ENCODE measurements at places on chromosomes 1 and 21. TPM values are rescaled to one million over a fixed set of nuclear protein-coding genes. Genes with fewer than 3 reads are reported as not detected.

CELA2B gene
- polyA plus RNA-seq = 1.0 TPM

CFHR3 gene
- polyA plus RNA-seq = 1.1 TPM

EPHA10 gene
- polyA plus RNA-seq = 0.09 TPM

KCNQ4 gene
- 1.4 TPM for polyA plus RNA-seq

SPSB1 gene
- polyA plus RNA-seq = 12.3 TPM

NOTCH2NLA gene
- 51.4 TPM for polyA plus RNA-seq

RAVER2 gene
- 31.5 TPM for polyA plus RNA-seq

SMCP gene
- not detected for polyA plus RNA-seq

MFAP2 gene
- polyA plus RNA-seq = 230 TPM

DMRTA2 gene
- not detected for polyA plus RNA-seq

ARHGEF16 gene
- 0.53 TPM for polyA plus RNA-seq
